Brain pericyte (primary cell): ENCODE measurements at places on chromosomes 7 and 10.

DNA sequence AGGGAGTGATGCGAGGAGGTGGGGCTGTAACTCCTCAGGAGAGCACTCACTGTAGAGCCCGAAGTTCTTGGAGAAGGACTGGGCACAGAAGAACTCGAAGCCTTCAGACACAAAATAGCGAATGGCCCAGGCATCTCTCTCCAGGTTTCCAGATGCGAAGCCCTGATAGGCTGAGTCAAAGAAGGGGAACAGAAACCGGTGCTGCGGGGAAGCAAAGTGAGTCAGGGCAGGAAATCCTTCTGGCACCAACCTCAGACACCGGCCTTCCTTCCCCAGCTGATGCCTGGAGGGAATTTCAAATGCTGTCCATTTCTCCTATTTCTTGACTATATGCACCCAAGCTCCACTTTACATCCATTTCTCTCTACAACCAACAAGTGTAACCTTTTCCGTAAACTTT, 26.8 kb downstream of the GOT1 start:
- DNase-seq: no peak

GRCh38 chr10:132539894-132540293, 2.3 kb downstream of the INPP5A start:
- no peak for DNase-seq

DNA sequence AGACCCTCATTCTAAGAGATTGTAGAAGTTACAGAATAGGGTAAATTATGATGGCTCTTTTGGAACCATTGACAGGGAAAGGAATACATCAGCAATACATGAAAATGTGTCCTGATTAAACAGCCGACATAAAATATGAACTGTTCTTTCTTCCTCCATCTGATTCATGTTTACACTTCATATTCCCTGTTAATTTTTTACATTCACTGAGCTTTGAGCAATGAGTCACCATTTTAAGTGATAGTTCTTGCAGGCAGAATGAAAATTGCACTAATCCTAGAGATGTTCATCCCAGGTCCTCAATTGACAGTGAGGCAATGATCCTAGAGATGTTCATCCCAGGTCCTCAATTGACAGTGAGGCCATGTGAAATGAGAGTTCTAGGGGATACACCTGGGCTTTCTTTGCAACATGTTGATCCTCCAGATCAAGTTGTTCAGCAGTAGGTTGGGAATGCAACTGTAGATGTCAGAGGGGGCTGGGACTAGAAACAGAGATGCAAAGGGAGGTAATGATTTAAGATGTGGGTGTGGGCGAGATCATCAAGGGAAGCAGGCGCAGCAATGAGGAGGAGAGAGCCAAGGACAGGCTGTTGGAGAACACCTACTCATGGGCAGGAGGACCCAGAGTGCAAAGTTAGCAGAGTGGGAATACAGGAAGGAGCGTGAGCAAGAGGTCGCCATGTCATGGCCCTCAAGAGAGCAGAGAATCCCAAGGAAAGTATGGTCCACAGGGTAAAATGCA, 138.7 kb downstream of the ZNF365 start:
- DNase-seq: no peak

GRCh38 chr10:93911866-93912265, 18.1 kb downstream of the SLC35G1 start:
- no peak for DNase-seq

DNA sequence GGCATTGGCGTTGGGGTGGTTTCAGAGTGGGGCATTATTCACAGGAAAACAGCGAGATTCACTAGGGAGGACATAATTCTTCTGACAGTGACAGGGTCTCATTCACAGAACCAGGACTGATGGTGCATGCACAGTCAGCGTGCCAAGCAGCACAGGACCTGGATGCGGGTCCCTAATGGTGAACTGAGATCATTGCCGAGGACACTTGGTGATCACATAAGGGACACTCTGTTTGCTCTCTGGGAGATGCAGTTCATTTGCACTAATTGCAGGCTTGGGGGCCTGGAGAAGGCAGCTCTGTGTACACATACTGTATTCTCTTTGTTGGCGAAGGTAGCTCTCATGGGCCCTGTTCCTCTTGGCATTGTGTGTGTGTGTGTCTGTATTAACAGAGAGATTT, 716.1 kb downstream of the PHTF2 start:
- DNase-seq: no peak

DNA sequence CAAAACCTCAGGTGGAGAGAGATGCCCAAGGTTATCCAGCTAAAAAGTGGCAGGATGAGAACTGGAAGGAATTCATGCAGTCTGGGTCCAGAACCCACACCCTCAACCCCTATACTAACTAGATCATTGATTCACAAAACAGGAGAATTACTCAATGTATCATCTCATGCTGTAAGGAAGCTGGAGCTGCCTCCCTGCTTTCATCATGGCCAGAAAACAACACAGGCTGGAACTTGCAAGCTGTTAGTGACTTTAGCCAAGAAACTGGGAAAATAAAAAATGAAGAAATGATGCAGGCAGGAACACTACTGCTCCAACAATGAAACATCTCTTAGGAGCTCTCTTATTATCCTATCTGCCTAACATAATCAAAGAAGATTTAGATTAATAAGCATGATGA, 619.8 kb upstream of the CELF2 start:
- no peak for DNase-seq

DNA sequence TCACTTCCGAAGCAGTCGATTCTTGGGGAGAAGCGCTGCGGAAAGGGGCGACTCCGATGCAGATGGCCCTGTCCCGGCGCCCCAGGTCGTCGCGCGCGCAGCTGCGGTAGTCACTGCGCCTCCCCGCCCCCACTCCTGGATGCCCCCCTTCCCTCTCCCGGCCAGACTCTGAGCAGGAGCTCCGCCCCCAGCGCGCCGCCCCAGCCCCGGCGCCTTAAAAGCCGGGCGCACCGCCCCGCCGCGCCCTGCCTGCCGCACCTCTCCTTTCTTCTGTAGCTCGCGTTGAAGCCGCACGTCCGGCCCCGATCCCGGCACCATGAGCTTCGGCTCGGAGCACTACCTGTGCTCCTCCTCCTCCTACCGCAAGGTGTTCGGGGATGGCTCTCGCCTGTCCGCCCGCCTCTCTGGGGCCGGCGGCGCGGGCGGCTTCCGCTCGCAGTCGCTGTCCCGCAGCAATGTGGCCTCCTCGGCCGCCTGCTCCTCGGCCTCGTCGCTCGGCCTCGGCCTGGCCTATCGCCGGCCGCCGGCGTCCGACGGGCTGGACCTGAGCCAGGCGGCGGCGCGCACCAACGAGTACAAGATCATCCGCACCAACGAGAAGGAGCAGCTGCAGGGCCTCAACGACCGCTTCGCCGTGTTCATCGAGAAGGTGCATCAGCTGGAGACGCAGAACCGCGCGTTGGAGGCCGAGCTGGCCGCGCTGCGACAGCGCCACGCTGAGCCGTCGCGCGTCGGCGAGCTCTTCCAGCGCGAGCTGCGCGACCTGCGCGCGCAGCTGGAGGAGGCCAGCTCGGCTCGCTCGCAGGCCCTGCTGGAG, at the start of gene INA:
INA (plus strand) TSS at position 243 of the 817 bp plus-strand sequence; CDS start at position 317, 74 bp downstream.
- no peak for DNase-seq

DNA sequence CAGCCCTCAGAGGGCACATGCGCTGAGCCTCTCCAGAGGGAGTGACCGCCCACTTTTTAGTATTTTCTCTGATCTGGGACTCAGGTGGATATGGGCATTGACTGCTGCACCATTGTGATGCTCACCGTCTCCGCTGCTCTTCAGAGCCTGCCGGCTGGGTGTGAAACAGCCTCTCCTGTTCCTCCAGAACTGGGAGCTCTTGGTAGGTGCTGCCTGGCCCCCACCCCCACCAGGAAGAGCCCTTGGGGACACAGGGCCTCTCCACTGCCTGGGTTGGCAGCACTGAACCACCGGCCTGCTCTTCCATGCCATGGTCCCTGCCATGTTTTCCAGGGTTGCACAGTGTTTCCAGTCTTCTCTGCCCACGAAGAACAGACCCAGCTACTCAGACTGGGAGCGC, 36.3 kb downstream of the ARHGAP22 start:
- DNase-seq: no peak

DNA sequence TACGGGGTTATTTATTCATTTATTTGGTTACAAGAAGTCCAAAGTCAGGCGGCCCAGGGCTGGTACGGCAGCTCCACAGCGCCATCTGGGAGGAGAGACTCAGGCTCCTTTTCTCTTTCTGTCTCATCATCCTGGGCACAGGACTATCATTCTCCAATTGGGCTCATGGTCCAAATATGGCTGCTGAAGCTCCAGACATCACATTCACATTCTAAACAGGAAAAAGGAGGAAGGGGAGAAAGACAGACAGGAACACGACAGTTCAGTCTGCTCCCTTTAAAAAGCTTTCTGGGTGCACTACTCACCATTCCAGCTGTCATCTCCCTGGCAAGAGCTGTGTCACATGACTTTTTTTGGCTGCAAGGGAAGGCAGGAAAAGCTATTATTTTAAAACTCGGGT, 74.4 kb upstream of the PDZD8 start:
- DNase-seq: no peak
